Activated T-cell treated with anti-CD3 and anti-CD28 coated beads for 1 hour (primary cell): ENCODE measurements at places on chromosomes 1 and 21.
A peak's percentile ranks its signal among the peaks of the same experiment; 100 is the strongest.

DNA sequence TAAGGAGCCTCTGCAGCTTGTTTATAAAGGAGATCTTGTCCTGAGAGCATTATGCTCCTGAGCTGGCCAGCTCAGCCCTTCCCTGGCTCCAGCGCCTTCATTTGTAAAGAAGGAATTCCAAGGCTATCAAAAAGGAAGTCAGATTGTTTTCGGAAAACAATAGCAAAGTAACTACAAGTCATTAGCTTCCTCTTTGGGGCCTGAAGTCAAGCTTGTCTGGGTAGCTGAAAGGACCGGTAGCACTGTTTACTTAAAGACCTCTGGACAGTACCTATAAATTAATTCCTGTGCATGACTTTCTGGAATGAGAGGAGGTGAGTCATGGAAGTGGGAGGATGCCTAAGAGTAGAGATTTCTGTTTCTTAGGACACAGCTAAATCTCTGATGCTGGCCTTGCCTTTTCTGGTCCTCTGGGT is 20.7 kb upstream of the GJA5 start:
- no peak for DNase-seq

DNA sequence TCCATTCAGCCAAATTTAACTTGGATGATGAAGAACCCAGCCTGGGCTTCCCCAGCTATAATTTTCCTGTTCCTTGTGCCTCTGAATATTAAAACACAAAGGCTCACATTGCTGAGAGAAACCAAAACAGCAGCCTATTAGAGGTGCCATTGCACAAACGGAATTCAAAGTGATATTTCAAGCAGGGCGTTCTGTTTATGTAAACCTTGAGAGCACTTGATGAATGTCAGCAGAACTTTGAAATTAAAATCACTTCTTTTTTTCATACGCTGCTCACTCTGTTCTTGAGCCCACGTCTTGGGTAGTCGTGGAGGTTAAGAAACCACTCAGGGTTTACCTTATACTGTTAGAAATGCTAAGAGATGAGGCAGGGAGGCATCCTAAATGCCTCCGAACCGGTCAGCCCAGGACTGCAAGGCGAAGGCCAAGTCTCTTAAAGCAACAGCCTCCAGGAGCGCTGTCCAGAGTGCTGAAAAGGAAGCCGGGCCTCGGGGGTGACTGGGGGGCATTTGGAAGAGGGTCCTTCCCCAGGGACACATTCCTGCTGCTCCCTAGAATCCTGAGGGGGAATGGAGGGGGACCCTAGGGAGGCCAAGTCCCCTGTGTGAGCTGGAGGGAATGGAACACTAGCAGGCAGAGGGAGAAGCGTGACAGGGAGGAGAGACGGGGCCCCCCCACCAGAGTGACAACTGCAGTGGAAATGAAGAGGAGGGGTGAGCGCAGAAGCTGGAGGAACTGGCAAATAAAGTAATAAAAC is 154.8 kb upstream of the VAMP3 start:
- peak; percentile 17 for DNase-seq

GRCh38 chr21:46561445-46562090 is 43.3 kb downstream of the S100B start:
- DNase-seq: no peak

- DNase-seq: no peak
Measured at GRCh38 chr1:201006450-201006849, 17.1 kb downstream of the KIF21B start.

DNA sequence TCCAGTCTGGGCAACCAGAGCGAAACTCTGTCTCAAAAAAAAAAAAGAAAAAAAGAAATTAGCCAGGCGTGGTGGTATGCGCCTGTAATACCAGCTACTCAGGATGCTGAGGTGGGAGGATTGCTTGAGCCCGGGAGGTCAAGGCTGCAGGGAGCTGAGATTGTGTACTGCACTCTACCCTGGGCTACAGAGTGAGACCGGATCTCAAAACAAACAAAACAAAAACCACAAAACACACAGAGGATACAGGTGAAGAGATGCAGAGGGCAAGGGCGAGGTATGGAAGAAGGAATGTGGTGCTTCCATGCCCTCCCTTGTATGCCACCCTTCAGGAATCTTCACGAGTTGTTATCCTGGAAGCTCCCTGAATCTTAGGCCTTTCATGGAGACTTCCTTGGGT is 68.5 kb downstream of the NDUFS5 start:
- no peak for DNase-seq

DNA sequence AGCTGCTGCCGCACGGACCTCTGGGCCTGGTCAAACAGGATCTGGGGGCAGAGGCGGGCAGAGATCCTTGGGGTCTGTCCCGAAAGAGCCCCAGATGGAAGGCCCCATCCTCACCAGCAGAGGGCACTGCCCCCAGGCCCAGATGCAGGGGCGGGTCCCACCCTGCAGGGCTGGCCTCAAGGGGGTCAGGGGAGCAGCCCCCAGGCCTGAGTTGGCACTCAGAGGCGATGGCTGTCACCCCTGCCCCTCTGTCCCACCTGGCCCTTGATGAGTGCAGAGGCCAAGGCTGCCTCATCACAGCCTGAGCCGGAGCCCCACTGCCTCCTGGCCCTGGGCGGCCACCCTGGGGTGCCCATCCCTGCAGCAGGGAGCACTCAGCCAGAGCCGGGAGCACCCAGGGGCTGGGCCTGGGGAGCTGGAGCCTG is 5.7 kb downstream of the ACAP3 start:
- DNase-seq: no peak

GRCh38 chr1:91948501-91949355 is 473 bp upstream of the BRDT start:
- no peak for DNase-seq

DNA sequence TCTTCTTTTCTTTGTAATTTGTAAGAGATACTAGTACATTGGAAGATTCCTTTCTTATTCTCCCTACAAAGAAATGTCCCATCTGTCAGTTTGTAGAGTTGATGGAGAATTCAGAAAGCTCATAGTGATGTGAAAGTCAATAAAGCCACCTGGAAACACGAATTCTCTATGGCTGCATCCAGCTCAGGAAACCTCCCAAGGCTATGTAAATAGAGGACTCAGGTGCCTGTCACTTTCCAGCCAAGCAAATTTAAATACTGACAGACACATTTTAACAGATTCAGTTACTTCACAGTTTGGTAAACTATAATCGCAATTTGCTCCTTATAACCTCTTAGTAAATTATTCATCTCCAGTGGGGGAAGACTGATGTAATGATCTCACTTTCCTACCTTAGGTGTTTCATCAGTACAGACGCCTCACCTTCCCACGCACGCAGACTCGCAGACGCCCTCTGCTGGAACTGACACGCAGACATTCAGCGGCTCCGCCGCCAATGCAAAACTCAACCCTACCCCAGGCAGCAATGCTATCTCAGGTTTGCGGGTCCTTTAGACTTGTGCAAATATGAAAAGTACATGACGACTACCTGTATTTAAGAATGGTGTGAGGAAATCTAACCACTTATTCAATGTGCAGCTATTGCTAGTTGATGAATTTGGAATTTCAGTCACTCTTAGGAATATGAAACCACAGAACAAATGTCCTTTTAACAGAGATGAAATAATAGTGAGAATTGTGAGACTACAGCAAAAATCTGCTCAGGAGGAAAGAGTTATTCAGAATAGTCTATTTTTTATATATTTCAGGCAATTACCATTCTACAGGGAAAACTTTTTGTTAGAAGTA is 60.6 kb downstream of the PTPRC start:
- peak; percentile 58 for DNase-seq

DNA sequence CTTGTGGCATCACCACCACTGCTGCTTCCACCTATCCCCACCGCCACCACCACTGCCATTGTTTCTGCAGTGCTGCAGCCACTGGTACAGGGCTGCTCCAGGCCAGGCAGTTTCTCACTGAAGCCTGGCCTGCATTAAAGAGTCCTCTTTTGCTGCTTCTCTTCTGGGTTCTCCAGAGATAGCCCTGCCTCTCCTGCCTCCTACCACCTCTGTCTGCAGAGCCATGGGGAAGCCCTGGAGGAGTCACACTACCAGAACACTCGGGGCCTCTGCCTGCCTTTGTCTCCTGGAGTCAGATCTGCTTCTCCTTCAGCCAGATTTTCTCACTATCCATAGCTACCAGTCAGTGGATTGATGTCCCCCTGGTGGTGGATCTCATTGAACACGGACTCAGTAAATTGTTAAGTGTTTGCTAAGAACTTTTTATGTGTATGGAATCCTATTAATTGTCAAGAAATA is 37.7 kb upstream of the DDAH1 start:
- no peak for DNase-seq

- DNase-seq: no peak
Measured at GRCh38 chr1:236762410-236762809, 32.7 kb upstream of the MTR start.

DNA sequence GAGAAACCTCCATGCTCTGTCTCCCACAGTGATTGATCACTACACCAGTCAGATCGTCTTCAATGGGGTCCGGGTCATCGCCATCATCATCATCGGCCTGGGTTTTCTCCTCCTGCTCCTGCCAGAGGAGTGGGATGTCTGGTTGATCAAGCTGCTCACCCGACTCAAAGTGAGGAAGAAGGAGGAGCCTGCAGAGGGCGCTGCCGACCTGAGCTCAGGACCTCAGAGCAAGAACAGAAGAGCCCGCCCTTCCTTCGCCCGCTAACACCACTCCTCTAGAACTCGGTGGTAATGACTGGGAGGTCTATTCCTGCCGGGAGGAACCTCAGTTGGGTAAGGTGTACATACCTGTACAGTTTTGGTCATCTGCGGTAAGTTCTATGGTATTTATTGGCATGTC is 50.3 kb upstream of the COA6 start:
- DNase-seq: peak; percentile 44

DNA sequence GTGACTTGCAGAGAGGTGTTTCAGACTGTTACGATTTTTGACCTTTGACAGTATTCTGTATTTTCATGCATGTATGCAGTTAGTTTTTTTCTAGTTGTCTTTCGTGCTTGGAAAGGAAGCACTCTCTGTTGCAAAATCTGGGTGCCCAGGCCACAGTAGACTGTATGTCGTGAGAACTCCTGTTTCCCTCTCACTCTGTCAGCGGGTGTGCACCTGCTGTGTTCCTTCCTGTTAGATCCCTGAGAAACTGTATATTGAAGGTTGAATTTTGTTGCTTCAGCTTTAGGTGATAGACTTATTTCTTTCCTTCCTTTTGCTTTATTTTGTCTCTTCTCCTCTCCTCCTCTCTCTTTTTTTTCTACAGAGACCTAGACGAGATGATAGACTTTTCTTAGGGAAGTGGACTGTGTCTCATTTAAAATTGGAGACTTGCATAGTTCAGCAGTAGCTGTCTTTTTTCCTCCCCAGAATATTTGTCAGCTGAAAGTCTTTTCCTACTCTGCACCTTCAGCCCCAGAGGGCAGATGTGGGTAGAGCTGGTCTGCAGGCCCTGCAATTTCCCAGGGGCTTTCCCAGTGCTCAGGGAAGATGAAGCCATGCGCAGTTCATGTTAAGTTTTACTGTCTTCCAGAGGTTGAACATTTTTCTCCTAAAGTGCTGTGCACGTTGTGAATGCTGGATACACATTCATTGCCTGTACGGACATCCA is 1.4 kb downstream of the TRAPPC10 start:
- no peak for DNase-seq

DNA sequence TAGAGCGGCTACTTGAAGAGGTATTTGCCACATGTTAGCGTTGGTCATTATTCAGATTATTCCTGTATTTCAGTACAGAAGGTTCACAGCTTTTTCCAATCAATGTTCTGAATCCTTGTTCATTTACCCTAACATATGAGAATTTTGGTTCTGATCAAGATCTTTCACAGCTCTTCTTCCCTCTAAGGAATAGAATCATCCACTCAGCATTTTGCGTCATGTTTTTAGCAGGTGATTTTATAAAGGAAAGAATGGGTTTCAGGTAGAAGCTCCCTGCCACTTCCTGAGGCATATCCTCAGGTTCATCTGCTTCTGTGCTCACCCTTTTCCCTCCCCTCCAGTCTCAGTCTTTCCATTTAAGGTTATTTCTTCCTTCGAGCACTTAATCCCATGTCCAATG is 66.4 kb downstream of the NPHS2 start:
- DNase-seq: no peak

- DNase-seq: no peak
Measured at GRCh38 chr21:42626171-42626570, 27.2 kb upstream of the PDE9A start.

DNA sequence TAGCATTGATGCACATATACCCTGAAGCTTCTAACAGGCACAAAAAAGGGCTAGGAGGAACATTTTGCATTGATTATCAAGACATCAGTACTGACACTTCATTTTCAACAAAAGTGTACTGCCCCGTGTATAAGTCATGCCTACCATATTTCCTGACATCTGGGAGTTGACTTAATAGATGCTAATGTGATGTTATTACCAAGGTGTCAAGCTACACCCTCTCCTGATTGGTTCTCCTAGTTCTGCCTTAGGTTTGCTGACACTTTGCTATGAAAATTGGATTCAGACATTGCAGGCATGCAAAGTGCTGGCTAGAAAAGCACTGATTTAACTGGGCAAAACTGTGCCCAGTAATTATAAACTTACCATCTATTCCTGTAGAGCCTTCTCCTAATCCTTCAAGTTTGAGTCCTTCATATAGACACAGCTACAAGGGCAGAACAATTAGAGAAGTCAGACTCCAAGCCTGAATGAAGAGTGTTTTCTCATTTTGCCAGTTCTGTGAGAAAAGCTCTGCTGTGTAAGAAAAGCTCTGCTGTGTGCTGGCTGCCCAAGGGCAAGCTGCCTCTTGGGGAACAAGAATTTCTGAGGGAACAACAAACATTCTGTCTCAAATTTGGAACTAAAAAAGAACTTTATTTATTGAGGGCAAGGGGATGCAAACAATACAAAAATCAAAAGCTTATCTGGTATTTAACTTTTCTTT is 11.2 kb downstream of the S100A10 start:
- DNase-seq: no peak

- no peak for DNase-seq
Measured at GRCh38 chr1:206578978-206579374, 33.3 kb downstream of the EIF2D start.

DNA sequence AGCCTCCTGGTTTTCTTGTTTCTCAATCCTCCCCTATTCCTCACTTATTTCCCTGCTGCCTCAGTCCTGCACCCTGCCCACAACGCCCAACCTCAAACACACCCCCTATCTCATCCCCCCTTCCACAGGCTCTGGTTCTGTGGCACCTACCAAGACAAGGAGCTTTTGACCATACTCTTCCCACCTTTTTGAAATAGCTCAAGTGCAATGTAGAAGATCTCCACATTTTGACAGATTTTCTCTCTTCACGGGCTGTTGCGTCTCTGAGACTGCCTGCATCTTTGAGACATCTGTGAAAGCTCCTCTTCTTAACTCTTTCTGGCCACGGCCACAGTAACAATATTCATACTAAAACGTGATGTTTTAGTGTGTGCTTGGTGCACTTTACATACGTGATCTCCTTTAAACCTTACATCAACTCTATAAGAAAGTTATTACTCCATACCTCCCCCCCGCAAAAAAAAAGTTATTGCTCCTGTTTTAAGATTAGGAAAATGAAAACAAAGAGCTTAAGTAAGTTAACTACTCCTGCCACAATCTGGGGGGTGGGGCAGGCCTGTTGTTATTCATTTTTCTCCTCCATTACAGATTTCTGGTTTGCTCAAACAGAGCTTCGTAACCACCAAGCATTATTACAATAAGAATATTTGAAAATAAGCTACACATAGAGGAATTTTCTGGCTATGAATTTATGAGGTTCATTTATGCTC is 1.8 kb upstream of the SERBP1 start:
- no peak for DNase-seq

GRCh38 chr1:4750177-4750576 is 95.8 kb downstream of the AJAP1 start:
- no peak for DNase-seq

GRCh38 chr21:32350981-32351380 is 41.8 kb downstream of the URB1 start:
- DNase-seq: no peak

GRCh38 chr1:1344655-1345361 is 4.4 kb downstream of the DVL1 start:
- no peak for DNase-seq

GRCh38 chr1:232213928-232214327 is 416.0 kb downstream of the SIPA1L2 start:
- no peak for DNase-seq
